A172 (cell line): ENCODE measurements at places on chromosomes 16 and 17.

DNA sequence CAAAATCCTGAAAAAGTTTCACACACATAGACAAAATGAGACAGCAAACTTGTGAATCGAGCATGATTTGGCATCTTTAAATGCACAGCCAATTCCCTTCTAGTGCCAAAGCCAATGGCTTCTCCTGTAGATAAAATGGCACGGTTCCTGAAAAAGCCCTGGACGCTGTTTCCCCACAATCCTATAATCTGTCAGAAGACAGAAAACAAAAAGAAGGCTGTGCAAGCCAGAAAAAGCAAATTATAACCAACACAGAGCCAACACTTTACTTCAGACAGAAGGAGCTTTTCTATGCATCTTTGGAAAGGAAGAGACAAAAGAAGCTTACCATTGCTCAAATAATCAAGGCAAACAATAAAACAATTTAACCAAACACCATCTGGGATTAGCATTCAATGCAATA lies 23.8 kb downstream of the FAM222B start:
- DNase-seq, result no peak

DNA sequence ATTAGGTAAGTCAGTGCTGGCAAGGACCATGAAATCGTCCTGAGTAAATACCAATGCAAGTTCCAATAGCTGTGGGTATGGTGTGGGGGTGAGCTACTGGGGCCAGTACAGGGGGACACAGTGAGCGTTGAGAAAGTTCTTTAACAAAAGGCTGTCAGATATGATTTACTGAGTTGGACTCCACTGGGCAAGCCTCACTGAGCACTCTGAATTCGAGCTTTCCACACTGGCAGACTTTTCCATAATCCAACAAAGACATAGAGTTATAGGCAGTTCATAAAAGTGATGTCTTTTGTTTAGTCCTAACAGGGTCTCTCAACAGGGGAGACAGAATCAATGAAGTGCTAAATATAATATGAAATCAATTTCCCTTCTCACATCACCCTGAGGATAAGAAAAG lies 489.0 kb downstream of the KCNJ2 start:
- DNase-seq, result no peak

DNA sequence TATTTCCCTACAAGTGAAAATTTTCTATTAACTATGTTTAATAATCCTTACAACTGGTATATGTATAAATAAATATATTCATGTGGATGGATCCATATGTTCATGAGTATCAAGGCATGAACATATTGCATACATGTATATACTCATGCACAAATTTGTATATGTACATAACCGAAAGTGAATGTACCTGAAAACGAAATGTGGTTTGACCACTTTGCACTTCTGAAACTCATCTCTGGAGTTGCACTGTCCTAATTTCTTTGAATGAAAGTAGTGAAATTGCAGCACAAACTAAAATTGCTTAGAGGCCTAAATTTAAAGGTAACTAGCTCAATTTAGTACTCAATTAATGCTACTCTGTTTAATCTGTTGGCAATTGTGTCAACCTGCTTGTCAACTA lies 27.4 kb upstream of the GNAO1 start:
- DNase-seq, result no peak

- no peak for DNase-seq
These were observed 30.5 kb downstream of the COPZ2 start for GRCh38 chr17:48006936-48007709.

GRCh38 chr17:13038931-13039665 lies 21.3 kb upstream of the ELAC2 start:
- no peak for DNase-seq

DNA sequence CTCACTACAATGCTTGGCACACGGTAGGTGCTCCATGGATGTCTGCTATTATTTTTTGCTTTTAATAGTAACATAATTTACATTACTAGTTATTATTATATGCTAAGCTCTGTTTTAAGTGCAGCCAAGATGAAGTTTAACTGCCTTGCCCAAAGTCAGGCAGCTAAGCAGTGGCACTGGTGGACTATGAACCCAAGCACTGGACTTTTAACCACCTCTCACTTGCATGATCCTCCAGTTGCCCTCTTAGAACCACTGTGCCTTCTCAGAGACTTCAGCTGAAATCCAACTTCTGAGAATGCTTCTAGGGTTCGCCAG lies 1.5 kb upstream of the ZNF207 start:
- no peak for DNase-seq

- DNase-seq, result peak; percentile 13
These were observed 107.1 kb downstream of the MYO1D start for GRCh38 chr17:32769846-32770245.

DNA sequence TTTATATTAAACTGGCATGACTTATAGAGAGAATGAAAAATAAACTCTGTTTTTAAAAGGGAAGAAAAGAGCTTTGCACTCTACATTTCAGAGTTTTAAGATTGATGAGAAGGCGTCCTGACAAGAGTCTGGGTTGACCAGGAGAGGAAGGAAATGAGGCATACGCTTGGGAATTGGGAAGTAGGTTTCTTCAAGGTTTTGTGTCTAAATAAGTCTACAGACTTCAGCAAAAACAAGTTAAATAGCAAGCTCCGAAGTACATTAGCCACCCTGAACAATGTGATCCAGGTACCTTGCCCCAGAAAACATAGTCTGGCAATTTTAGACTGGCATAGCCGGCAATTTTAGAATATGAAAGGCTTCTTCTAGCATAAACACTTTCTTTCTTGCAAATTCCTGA lies 28.5 kb upstream of the CCDC182 start:
- DNase-seq, result no peak

GRCh38 chr16:89981414-89981813 lies 32.9 kb downstream of the DEF8 start:
- DNase-seq, result no peak

DNA sequence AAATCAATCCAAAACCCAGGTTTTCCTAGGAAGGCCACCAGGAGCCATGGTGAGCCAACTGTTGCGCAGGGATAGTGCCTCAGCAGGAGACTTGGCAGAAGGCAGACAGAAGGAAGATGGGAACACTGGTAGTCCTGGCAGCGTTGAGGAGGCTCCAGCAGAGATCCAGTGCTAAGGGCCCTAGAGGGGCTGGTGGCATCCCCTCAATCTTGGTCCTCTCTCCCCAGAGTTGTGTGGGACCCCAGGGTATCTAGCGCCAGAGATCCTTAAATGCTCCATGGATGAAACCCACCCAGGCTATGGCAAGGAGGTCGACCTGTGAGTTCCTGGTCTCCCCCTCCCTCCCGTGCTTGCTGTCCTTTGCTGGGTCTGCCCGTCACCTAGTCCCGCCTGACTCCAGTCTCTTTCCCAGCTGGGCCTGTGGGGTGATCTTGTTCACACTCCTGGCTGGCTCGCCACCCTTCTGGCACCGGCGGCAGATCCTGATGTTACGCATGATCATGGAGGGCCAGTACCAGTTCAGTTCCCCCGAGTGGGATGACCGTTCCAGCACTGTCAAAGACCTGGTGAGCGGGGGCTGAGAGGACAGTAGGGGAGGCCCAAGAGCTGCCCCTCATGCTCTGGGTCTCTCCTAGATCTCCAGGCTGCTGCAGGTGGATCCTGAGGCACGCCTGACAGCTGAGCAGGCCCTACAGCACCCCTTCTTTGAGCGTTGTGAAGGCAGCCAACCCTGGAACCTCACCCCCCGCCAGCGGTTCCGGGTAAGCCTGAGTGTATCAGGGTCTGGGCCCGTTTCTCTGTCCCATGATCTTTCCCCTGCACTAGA lies 5.7 kb downstream of the CFAP119 start:
- DNase-seq, result no peak

GRCh38 chr17:75646638-75646992 lies 13.4 kb downstream of the SMIM5 start:
- no peak for DNase-seq

DNA sequence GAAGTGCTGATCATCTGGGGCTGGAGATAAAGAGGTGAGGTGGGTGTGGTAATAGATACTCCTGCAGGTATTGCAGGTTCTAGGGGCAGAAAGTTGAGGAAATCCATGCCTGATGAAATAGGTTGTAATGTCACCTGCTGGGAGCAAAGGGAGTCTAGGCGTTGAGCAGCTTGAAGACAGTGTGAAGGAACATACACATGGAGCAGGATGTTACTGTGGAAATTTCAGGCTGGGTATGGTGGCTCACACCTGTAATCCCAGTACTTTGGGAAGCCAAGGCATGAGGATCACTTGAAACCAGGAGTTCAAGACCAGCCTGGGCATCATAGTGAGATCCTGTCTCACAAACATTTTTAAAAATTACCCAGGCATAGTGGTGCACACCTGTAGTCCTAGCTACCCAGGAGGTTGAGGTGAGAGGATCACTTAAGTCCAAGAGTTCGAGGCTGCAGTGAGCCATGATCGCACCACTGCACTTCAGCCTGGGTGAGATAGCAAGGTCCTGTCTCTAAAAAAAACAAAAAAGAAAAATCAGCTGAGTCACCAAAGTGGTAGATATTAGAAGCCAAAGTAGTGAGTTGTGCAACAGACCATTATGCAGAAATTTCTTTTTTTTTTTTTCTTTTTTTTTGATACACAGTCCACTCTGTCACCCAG lies 9.1 kb upstream of the CRYBA1 start:
- no peak for DNase-seq

DNA sequence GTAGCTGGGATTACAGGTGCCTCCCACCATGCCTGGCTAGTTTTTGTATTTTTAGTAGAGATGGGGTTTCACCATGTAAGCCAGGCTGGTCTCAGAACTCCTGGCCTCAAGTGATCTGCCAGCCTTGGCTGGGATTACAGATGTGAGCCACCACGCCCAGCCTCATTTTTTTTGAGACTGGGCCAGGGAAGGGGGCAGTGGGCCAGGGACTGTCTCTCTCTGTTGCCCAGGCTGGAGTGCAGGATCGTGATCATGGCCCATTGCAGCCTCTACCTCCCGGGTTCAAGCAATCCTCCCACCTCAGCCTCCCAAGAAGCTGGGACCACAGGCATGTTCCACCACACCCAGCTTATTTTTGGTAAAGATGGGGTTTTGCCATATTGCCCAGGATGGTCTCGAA lies 16.0 kb downstream of the RSL1D1 start:
- DNase-seq, result no peak
